Stimulated activated CD8-positive, alpha-beta memory T cell treated with anti-CD3 and anti-CD28 coated beads, Interleukin-4, amount 100 ng/mL, for 1 hour (primary cell): ENCODE measurements at places on chromosomes 4 and X.
A peak's percentile ranks its signal among the peaks of the same experiment; 100 is the strongest.

- DNase-seq, result no peak
Observed at GRCh38 chr4:13190093-13190721, 293.9 kb downstream of the RAB28 start.

GRCh38 chr4:158829254-158829653 lies 60.4 kb downstream of the FNIP2 start:
- DNase-seq, result no peak

GRCh38 chr4:147139455-147140198 lies 194.0 kb upstream of the TTC29 start:
- DNase-seq, result no peak

GRCh38 chrX:96449896-96450295 lies 234.7 kb upstream of the DIAPH2 start:
- no peak for DNase-seq

- no peak for DNase-seq
Observed at GRCh38 chr4:153099391-153100140, 104.7 kb upstream of the TRIM2 start.

DNA sequence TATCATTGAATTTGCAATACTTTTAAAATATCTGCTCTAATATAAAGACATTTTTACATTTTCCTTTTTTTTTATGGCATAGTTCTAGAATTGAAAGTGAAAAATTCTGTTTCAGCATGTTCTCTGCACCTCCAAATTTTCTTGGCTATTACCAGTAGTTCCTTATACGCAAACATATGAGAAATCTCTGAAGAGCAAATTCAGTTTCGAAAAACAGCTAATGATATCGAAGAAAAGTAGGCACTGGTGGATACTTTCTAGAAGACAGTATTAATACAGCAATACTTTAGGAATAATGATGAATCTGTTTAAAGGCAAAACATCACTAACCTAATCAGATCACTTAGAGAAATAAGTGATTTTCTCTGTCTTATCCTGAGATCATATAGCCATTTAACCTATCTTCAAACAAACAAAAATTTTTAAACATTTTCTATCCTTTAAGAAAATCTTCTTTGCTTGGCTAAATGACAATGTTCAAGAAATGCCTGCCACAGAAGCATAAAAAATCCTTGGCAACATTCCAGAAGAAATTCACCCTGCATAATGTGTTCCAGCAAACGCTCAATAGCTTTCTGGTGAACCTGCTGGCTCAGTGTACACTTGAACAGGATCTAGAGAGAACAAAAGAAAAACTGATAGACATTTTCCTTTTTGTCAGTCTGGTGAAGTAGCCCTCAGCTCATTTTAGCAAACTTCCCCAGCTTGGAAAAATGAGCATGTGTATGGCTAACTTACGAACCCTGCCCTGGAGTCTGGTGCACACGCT lies 51.2 kb upstream of the KLF3 start:
- no peak for DNase-seq

DNA sequence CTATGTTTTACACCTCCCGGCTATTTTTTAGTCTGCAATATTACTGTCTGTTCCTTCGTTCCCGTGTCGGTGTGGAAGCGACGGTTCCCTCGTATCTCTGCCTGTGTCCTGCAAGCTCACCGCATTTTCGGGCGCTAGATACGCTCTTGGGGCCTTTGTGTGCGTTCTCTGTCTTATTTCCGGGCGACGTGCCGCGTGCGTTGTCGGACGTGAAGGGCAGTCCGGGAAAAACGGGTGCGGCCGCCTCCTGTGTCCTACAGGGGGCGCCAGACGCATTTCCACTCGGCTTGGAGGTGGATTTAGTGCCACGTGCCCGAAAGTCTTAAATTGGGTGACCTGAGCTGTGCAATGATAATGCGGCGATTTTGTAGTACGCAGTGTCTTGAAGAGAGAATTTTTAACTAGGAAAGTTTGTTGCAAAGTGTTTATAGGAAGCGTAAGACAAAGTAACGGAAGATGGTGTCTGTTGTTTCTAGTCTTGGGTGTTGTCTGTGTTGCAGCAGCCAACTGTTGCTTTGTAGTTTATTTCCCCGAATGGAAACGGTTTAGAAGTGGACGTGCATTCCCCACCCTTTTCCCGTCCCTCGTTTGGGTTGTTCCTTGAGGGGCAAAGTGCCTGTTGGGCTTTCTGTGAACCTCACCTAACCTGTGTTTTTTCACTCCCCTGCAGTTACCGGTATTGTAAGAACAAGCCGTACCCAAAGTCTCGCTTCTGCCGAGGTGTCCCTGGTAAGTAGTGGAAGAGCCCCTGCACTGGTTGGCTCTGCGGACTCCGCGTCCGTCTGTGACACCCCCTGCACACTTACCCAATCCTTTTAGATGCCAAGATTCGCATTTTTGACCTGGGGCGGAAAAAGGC lies 720 bp downstream of the RPL10 start:
- DNase-seq, result peak; percentile 51

DNA sequence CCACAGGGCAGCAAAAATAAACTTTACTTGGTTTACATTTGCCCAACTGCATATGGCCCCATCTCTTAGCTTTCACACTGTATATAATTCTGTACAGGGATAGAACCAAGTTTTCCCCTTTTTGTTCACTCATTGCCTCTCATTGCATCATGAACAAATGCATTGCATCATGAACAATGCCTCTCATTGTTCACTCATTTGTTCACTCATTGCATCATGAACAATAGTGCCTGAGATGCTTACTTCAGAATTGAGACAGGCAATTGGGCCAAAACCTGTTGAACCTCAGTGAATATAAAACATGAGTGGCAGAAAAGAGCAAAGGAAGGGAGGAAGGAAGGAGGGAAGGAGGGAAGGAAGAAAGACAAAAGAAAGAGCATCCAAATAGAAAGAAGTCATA lies 98.2 kb downstream of the SOWAHB start:
- no peak for DNase-seq

DNA sequence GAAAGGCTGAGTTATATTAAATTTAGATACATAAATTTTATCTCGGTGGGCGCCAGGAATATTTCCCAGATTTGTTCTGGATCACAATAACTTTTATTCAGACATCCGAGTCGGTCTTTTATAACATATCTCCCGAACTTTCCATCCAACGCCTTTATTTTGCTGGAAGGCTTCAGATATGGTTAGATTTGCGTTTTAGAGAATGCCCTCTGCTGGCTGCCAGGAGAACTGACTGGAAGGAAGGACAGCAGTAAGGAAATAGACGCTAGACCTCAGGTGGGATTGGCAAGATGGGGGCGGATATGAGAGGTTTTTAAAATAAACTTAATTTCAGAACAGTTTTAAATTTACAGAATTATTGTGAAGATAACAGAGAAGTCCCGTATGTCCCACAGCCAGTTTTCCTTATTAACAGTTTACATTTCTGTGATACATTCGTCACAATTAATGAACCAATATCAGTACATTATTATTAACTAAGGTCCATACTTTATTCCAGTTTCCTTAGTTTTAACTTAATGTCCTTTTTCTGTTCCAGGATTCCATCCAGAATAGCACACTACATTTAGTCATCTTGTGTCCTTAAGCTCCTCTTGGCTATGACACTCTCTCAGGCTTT lies 4.6 kb upstream of the KANTR start:
- DNase-seq, result no peak

DNA sequence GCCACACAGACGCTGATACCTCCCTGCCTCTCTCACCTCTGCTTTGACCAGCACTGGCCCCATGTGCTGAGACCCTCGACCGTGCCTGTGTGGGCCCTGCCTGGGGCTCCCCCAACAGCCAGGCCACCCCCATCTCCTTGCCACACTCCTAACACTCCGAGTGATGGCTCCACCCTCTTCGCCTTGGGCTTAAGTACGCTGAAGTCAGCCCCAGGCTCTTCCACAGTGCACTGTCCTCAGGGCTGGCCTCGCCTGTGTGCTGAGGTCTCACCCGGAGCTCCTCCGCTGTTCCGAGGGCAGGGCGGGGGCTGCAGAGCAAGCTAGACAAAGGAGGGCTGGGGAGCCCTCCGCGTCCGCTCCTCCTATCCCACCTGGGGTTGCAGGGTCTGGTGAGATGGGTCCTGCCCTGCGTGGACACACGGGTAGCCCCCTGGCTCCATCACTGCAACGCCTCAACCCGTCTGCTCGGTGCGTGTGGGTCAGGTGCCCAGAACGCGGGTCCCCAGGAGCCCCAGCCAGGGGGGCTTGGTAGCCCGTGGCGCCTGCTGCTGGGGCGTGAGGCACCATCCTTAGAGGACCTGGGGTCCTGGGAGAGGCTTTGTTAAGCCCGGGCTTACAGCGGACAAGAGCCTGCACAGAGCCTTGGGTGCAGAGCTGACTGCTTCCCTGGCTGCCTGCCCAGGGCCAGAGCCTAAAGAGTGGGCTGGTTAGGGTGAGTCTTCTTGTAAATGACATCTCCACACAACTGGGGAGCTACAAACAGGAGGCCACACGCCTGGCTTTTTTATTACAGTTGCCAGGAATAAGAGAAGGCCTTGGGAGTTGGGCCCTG lies 42.6 kb upstream of the NKX1-1 start:
- DNase-seq, result no peak

GRCh38 chrX:130081421-130082045 lies 28.8 kb downstream of the ELF4 start:
- DNase-seq, result no peak
